ENCODE measurements at places on chromosomes 11 and 22. TPM values are rescaled to one million over a fixed set of nuclear protein-coding genes. Genes with fewer than 3 reads are reported as not detected.
A peak's percentile ranks its signal among the peaks of the same experiment; 100 is the strongest.

- H3K4me3 ChIP-seq: no peak overlapping the region
- H3K27me3 ChIP-seq: no peaks in the 10 kb centered on the region
- no peak for DNase-seq
Observed at GRCh38 chr11:106395716-106396349, 318.4 kb downstream of the AASDHPPT start.

DNA sequence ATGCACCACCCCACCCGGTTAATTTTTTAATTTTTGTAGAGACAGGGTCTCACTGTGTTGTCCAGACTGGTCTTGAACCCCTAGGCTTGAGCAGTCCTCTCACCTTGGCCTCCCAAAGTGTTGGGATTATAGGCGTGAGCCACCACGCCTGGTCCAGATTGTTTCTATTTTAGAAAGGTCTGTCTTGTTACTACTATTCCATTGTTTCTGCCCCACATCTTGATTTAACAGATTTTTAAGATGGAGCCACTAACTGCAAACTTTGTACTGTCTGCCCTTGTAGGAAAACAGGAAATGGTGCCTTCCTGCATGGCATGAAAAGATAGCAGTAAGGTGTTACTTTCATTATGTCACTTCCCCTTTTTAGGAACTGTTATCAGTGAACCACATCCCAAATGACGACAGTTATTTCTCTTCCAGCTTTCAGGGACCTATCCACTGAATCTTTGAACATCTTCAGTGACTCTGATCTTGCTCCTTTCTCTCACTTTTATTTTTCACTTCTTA is 23.2 kb downstream of the TAF1D start:
- no peak overlapping the region for H3K4me3 ChIP-seq
- no peaks in the 10 kb centered on the region for H3K27me3 ChIP-seq
- H3K36me3 ChIP-seq: peaks cover 9% of the 10 kb centered on the region
- H3K27ac ChIP-seq: no peak overlapping the region
- H3K4me1 ChIP-seq: no peaks in the 10 kb centered on the region

DNA sequence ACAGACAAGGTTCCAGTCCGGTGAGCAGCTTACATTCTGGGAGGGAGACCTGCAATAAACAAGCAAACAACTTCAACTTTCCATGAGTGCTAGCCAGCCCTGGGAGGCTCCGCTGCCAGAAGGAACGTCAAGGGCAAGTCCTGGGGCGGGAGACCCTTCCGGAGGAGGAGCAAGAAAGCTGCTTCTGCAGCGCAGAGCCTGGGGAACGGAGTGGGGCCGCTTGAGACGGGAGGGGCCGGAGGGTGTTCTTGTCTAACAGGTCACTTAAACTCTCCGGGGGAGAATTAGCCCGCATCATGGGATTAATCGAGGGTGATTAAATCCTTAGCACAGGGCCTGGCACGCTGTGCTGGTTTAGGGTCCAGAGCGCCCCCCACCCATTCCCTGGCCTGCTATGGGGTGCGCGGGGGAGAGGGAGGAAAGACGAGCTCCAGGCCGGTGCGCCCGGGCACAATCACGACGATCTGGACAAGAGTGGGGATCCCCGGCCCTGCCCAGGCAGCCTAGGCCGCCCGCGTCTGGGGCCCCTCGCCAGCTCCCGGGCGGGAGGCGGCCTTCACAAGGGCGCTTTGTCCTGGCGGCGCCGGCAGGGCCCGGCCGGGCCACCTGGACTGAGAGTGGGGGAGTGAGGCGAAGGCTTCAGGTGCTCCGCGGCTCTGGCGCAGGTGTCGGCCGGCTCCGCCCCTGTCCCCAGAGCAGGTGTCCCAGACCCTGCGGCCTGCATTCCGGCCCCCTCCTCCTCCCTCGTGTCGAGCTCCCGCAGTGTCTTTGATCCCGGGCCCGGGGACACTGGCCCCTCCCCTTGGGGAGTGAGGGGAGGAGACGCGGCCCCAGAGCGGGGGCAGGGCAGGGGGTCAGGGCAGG is 663 bp upstream of the LARGE2 start:
- H3K27ac ChIP-seq: peak overlapping the region; percentile 47
- H3K36me3 ChIP-seq: no peaks in the 10 kb centered on the region
- no peaks in the 10 kb centered on the region for H3K27me3 ChIP-seq
- DNase-seq: no peak
- H3K4me1 ChIP-seq: peaks cover 40% of the 10 kb centered on the region

- H3K36me3 ChIP-seq: no peaks in the 10 kb centered on the region
- no peak for DNase-seq
- no peak overlapping the region for H3K27ac ChIP-seq
- H3K4me1 ChIP-seq: no peaks in the 10 kb centered on the region
Observed at GRCh38 chr11:119156496-119156895, 7.6 kb downstream of the ABCG4 start.

GRCh38 chr11:120061036-120061760 is 76.7 kb downstream of the TRIM29 start:
- H3K4me1 ChIP-seq: peaks cover 10% of the 10 kb centered on the region
- no peak overlapping the region for H3K4me3 ChIP-seq
- no peak overlapping the region for H3K27ac ChIP-seq
- H3K27me3 ChIP-seq: no peaks in the 10 kb centered on the region
- no peak for DNase-seq

DNA sequence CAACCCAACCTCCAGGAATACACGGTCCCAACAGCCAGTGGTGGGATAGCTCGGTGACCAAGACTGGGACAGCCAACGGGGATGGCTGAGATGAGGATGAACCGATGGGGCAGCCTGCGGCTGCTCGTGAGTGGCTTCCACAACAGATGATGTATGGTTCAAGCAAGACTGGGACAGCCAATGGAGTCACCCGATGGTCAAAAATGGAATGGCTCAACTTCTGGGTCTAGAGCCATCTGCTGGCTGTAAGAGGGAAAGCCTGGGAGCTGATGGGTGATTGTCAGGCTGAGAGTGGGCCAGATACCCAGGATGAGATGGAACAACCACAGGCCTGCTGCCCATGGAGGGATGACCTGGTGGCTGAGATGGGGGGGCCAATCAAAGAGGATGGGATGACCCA is 35.5 kb downstream of the SYT7 start:
- H3K27ac ChIP-seq: no peak overlapping the region
- H3K27me3 ChIP-seq: no peaks in the 10 kb centered on the region
- H3K4me1 ChIP-seq: no peaks in the 10 kb centered on the region
- H3K36me3 ChIP-seq: no peaks in the 10 kb centered on the region
- H3K4me3 ChIP-seq: no peak overlapping the region
- no peak for DNase-seq

Gene SAA2
- total RNA-seq: 12.9 TPM
